ENCODE measurements at places on chromosomes 1 and 21.

GRCh38 chr1:20578062-20578461 lies 10.8 kb upstream of the CDA start:
- no peak for DNase-seq

DNA sequence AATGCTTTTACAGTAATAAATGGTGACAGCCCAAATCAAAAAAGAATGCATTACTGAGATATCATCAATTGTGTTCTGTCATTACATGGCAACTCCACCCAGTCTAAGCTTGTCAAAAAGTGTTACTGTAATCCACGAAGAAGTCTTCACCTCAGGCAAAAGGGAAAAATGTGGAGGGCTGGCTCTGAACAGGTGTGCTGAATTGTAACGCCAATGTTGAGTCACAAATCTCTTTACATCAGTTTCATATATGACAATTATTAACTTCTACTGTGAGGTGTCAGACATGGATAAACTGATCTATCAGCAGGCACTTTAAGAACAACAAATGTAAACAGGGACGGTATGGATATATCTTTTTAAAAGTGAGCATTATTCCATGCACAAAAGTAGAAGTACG lies 98.5 kb upstream of the DMRTA2 start:
- DNase-seq = no peak

DNA sequence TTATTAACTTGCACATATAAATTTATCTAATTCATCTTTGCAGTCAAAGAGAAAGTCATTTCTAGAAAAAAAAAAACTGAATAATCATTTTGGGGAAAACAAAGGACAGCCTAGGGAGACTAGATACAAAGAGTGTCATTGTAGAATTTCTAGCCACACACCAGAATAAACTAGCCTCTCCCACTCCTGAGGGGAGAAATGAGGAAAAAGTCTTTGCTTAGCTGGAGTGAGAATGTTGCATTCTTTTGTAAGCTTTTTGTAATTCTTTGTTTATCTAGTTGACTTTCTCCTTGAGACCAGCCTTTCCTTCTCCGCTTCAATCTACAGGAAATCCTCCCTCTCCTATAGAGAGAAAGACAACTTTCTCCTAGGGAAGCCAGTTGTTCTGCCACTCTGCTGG lies 15.9 kb upstream of the CGN start:
- no peak for DNase-seq

DNA sequence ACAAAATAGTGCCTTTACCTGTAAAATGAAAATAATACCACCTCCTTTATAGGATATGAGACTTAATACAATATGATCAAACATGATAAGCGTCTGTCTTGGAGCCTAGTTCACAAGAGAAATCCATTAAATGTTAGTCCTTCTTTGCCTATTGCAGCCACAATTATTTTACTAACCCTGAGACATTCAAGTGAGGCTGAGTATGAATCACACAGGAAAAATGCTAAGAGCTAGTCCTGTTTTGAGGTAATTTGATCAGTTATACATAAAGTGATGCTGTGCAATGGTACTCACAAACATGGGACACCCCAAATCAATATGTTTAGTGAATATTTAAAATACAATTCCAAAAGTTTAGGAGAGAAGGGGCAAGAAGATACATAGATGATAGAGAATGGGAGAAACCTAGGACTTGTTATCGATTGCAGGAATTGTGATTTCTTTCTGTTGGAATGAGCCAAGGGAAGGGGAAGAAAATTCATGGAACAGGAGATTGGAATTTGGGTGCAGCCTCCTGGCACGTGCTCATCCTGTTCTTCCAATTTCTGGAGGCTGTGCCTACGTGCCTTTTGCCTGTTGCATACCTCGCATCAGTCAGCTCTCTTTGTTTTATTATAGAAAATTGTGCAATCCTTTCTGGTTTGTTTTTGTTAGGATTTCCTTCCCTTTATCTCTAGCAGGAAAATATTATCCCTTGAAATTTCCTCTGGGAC lies 39.9 kb upstream of the BACH1 start:
- DNase-seq = no peak

DNA sequence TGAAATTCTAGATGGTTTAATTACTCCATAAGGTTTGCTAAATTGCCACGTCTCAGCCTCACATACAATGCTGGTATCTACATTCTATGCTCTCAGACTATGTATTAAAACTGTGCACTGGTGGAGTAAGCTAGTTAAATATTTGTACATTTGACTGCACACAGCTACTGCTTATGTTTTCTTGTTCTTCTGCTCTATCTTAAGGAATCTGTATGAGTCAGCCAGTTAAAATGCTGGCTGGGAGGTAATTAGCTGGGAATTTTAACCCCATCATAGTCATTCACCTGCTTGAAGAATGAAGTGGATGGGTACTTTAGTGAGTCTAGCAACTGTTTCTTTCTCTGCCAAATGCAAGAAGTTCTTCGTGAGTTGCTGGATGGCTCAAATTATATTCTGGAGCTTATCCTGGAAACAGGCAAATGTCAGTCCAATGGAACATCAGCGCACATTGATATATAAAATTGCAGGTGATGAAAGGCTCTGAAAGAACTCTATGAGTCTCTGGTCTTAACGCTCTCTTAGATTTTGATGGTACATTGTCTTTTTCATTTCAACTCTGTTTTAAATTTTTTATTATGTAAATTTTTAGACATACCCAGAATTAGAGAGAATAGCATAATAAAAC lies 83.4 kb downstream of the BACH1 start:
- DNase-seq = no peak

DNA sequence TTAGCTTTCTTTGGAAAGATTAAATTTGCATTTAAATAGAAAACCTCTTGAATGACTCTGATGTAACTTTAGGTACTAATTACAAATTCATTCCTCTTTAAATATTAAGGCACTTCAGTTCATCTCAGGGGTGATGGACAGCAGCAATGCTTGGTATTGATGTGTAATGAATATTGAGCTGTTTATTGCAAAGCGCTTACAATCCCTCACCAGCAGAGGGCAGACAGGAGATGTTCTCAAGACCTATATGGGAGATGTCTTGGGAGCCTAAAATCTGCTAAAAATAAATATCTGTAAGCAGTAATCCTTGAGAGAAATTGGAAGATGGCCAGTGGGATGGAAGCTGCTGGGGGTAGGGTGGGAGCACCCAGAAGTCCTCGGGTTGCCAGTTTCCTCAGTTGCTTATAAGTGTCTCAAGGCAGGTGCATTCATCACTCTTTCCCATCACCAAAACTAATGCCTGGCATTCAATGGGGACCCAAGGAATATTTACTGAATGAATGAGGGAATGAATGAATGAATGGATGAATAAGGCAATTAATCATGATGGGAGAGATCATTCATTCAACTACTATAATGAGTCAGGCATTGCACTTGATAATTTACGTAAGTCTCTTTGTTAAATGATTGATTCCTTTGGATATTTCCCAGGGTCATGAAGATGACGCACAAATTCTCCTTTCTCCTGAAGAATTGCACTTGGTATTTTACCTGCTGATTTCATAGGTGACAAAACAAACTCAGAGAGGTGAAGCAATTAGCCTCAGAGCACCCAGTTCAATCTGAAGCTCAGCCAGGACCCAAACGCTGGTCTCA lies 2.3 kb downstream of the KLHDC8A start:
- DNase-seq = peak; percentile 18

DNA sequence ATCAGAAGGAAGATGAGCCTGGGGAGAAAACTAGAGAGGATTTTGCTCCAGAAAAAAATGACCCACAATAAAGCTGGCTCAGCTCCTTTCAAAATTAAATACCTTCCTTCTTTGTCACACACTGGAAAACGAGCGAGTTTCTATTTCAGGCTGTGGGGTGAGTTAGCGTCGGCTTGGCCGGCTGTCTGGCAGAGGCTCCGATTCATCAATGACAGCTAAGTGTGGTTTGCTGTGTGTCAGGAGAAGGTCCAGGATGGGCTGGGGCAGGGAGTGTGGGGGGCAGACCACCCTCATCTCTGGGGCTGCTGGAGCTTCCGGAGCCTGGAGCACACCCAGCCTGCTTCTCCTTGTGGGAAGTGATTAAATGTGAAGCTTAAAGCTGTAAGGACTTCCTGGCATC lies 120.2 kb downstream of the ETS2 start:
- no peak for DNase-seq

GRCh38 chr1:154819628-154820590 lies 50.2 kb downstream of the KCNN3 start:
- no peak for DNase-seq

DNA sequence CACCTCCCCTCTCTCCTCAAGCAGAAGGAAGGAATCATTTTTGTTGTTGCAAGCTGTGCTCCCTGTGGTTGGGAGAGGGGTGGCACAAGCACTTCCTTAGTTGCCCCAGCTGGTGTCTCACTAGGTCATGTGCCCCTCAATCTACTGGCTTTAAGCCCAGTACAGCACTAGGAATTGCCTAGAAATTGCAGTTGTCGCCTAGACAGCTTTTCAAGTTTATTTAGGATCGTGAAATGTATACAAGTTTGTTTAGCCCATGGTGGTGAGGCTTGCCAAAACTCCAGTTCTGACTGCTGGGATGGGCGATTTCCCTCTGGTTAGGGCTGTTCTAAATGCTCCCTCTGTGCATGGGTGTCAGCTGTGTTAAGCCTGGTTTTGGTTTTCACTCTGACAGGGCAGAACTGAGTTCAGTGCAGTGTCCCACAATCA lies 126.8 kb upstream of the ZNF644 start:
- no peak for DNase-seq
